ENCODE measurements at places on chromosomes 13 and 19.

DNA sequence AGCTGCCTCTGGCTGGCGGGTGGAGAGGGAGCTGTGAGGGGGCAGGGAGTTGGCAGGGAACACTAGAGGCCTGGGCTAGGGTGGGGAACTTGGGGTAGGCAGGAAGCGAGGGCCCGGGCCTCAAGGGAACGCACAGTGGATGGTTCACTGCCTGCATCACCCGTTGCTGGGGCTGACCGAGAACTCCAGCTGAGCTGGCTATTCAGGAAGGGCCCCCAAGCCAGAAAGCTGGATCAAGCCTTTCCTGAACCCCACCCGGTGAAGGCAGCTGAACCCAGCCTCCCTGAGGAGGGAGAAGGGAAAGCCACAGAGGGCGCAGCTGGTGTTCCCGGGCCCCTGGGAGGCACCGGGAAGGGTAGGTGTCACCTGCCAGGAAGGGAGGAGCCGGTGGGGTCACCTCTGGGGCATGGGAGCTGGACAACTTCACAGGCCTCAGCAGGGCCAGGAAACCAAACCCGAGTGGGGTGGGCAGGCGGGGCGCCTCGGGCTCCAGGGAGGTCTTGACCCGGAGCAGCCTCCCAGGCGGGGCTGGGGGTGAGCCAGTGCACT, 13.9 kb downstream of the PALM start:
- no peak for DNase-seq

DNA sequence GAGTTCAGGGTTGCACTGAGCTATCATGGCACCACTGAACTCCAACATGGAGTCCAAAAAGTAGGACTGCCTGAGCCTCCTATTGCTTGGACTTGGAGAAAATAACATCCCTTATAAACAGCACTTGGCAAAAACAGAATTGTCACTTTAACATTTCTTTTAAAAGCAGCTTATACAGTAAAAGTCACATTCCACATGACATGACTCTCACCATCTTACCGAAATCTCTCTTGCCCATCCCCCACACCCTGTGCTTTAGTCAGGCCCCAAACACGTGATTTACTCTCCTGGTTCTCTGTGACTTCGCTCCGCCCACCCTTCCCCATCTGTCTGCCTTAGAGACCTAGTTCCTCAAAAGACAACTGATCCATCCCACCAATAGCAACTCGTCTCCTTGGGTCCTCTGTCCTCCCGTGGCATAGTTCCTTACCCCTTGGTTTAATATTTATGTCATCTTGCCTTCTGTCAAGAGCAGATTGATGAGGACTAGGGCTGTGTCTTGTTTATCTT, 4.6 kb downstream of the SAFB start:
- DNase-seq, result peak; percentile 14

GRCh38 chr13:40764587-40765403, 6.2 kb downstream of the MRPS31 start:
- DNase-seq, result no peak

GRCh38 chr19:12954612-12954962, 2.4 kb downstream of the GADD45GIP1 start:
- no peak for DNase-seq

- DNase-seq, result no peak
Measured at GRCh38 chr13:63044589-63045313, 1629.1 kb upstream of the PCDH20 start.

GRCh38 chr13:60355056-60355455, 42.0 kb upstream of the TDRD3 start:
- DNase-seq, result no peak

GRCh38 chr13:84470528-84470927, 588.3 kb upstream of the SLITRK1 start:
- no peak for DNase-seq

- DNase-seq, result no peak
Measured at GRCh38 chr13:70386919-70387318, 278.7 kb upstream of the KLHL1 start.

DNA sequence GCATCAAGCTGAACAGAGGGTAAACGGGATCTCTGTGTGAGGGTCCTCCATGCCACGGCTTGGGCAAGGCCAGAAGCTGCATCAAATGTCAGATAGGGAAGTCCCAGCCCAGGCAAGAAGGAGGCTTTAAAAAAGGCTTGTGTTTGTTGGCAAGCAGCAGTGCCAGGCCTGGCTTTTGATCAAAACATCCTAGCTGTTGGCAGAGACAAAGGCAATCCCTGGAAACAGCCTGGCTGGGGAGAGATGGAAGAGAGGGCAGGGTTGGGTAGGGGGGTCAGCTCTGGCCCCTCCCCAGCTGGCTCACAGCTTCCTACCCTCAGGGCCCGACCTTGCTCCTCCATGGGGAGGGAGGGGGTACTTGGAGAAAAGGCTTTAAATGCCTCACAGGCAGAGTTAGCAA, 61.8 kb upstream of the KCTD15 start:
- no peak for DNase-seq

- DNase-seq, result no peak
Measured at GRCh38 chr13:91313581-91313980, 33.9 kb upstream of the MIR17HG start.

DNA sequence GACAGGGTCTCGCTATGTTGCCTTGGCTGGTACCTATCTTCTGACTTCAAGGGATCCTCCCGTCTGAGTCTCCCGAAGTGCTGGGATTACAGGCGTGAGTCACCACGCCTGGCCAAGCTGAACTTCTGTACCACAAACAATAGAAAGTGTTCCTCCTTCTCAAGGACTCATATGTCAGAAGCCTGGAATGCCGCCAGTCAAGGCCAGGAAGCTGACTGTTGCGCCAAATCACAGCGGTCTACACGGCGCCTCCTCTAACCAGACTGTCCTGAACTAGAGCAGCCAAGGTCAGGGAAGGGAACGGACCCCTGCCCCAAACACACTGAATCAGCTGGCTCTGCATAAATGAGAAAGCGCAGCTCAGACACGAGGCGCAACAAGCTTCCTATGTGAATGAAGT, 14.6 kb downstream of the RAB20 start:
- no peak for DNase-seq

DNA sequence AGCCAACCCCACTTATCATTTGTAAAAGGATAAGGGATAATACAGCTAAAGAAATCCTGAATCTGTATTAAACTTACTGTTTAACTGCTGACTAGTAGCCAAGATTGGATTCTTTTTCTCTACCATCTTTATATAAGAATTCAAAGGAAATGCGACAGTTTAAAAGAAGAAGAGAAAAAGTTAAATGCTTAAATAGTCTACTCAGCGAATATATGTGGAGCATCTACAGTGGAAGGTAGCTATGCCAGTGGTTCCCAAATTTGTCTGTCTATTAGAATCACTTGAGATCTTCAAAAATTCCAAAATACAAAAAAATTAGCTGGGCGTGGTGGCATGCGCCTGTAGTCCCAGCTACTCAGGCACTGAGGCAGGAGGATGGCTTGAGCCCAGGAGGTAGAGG, 60.8 kb upstream of the KLF5 start:
- DNase-seq, result no peak

GRCh38 chr13:95480131-95480545, 72.4 kb upstream of the CLDN10 start:
- no peak for DNase-seq

Data from CD4-positive, alpha-beta T cell treated with Interleukin-6 at 100 ng/mL for 8 hours (primary cell).